GM23338 (cell line): ENCODE measurements at places on chromosomes 4 and X. TPM values are rescaled to one million over a fixed set of nuclear protein-coding genes. Genes with fewer than 3 reads are reported as not detected.
A peak's percentile ranks its signal among the peaks of the same experiment; 100 is the strongest.

DNA sequence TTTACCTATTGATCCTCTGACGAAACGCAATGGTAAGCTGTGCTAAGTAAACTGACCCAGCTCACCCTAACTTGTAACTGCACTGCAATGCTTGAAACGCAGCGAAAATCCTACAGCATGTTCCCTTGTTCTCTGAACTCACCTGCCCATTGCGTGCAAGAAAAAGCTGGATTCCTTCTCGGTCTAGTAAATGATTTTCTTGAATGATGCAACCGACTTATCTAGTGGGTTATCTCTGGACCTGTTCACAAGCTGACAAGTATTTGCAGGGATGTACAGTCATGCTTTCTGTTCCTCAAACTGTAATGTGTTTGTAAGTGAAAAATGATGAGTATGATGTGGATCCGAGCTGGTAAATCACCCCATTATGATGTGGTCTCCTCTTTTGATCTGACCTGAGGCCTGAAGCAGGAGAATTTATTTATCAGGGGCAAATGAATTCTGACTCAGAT, 140.1 kb downstream of the BTC start:
- H3K36me3 ChIP-seq: no peaks in the 10 kb centered on the region

GRCh38 chr4:169207436-169208089, 63.2 kb downstream of the SH3RF1 start:
- H3K36me3 ChIP-seq: no peaks in the 10 kb centered on the region
- peaks cover 20% of the 10 kb centered on the region for H3K4me1 ChIP-seq
- H3K27me3 ChIP-seq: no peaks in the 10 kb centered on the region
- no peak overlapping the region for H3K4me3 ChIP-seq
- no peak for DNase-seq

DNA sequence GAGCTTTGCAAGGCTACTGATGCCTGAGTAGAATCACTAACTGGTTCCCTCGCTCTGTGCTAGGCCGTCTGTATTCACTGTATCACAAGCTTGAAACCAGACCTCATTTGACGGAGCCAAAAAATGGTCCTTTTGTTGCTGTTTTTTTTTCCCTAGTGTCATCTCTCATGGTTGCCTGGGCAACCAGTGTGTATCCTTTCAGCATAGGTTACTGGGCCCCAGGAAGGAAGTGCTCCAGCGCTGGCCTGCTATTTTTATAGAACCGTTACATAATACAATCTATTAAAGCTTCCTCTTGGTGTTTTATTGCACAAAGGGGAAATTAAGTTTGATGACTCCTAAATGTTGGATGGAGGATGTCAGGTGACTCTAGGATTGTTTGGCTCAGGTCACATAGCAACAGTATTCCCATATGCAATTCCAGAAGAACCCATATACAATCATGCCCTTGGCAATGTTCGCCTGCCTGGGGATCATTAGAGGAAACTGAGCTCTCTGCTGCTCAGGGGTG, 220.4 kb downstream of the SPRY1 start:
- no peaks in the 10 kb centered on the region for H3K36me3 ChIP-seq
- peaks cover 9% of the 10 kb centered on the region; the same call in 1 of the 2 replicates for H3K4me1 ChIP-seq
- no peaks in the 10 kb centered on the region for H3K27me3 ChIP-seq
- no peak overlapping the region for H3K4me3 ChIP-seq
- no peak overlapping the region for H3K27ac ChIP-seq

GRCh38 chr4:128512161-128512560, 224.5 kb upstream of the PGRMC2 start:
- H3K36me3 ChIP-seq: no peaks in the 10 kb centered on the region
- H3K4me3 ChIP-seq: no peak overlapping the region
- H3K27ac ChIP-seq: no peak overlapping the region
- no peak for DNase-seq

DNA sequence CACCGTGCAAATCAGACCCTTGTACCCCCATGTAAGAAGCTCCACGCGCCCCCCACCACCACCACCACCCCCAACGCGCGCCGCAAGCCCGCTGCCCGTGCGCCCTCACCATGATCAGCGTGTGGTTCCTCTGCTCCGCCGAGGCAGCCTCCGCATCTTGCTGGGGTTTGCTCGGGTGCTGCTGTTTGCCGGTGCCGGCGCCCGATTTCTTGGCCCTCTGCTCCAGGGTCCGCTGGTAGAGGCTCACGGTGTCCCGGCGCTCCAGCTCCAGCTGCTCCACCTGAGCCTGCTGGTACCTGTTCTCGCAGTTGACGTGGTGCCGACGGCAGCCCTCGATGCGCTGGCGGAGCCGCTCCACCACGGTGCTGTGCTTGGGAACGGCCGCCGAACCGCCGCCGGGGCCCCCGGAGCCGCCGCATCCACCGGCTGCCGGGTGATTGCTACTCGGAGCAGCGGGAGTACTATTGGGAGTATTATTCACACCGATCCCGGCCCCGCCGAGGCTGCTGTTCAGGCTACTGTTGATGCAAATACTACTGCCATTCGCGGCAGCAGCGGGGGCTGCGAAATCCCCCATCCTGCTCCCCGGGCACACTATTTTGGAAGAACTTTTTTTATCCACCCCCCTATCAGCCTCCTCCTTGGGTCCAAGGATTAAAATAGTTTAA, 1.1 kb downstream of the MAML3 start:
- H3K27ac ChIP-seq: no peak overlapping the region
- H3K36me3 ChIP-seq: no peaks in the 10 kb centered on the region

GRCh38 chrX:132365490-132365889, 123.3 kb downstream of the MBNL3 start:
- H3K27me3 ChIP-seq: peaks cover 76% of the 10 kb centered on the region
- H3K27ac ChIP-seq: no peak overlapping the region
- no peaks in the 10 kb centered on the region for H3K36me3 ChIP-seq
- peaks cover 15% of the 10 kb centered on the region for H3K4me1 ChIP-seq

DNA sequence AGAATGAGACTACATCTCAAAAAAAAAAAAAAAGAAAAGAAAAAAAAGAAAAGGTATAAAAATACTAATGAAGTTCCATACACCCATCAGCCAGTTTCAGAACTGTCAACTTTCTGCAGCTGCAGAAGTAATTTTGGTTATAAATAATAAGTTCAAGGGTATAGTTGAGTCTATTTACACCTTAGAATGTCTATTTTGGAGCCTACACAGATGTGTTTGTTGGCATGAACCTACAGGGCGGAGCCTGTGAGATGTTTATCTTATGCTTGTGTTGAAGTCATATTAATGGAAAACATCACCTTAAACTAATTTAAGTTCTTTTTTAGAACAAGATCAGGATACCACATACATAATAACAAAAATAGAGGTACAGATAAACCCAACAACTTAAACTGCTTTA, 85.8 kb downstream of the RAPGEF2 start:
- no peaks in the 10 kb centered on the region for H3K36me3 ChIP-seq
- H3K27me3 ChIP-seq: no peaks in the 10 kb centered on the region
- H3K27ac ChIP-seq: no peak overlapping the region
- DNase-seq: no peak

GRCh38 chr4:114378305-114378903, 220.2 kb upstream of the UGT8 start:
- no peak overlapping the region for H3K27ac ChIP-seq
- no peaks in the 10 kb centered on the region for H3K4me1 ChIP-seq
- H3K36me3 ChIP-seq: no peaks in the 10 kb centered on the region
- no peak for DNase-seq
- H3K27me3 ChIP-seq: no peaks in the 10 kb centered on the region
- H3K4me3 ChIP-seq: no peak overlapping the region

GRCh38 chrX:114710571-114710970, 126.7 kb downstream of the HTR2C start:
- no peak overlapping the region for H3K4me3 ChIP-seq
- DNase-seq: no peak
- 0 out of 2 replicates have a peak, but pooled peaks cover 2% of the 10 kb centered on the region for H3K4me1 ChIP-seq
- H3K36me3 ChIP-seq: no peaks in the 10 kb centered on the region
- H3K27me3 ChIP-seq: no peaks in the 10 kb centered on the region

DNA sequence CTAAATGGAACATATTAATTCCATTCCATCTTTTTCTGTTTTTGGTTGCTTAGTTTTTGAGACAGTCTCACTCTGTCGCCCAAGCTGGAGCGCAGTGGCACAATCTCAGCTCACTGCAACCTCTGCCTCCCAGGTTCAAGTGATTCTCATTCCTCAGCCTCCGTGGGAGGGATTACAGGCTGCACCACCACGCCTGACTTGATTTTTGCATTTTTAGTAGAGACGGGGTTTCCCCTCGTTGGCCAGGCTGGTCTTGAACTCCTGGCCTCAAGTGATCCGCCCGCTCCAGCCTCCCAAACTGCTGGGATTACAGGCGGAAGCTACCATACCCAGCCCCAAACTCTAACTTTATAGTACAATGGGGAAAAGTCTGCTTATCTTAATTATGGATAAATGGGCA, 11.2 kb downstream of the HNRNPD start:
- H3K27ac ChIP-seq: no peak overlapping the region
- peaks cover 8% of the 10 kb centered on the region for H3K4me1 ChIP-seq
- H3K27me3 ChIP-seq: no peaks in the 10 kb centered on the region
- DNase-seq: no peak
- H3K36me3 ChIP-seq: peaks cover 25% of the 10 kb centered on the region

- peak overlapping the region; percentile 85 for H3K4me3 ChIP-seq
- H3K27ac ChIP-seq: no peak overlapping the region
- H3K4me1 ChIP-seq: peaks cover 9% of the 10 kb centered on the region
These were observed 793 bp upstream of the DCUN1D4 start for GRCh38 chr4:51842167-51842553.

GRCh38 chrX:581720-582298, 48.8 kb upstream of the SHOX start:
- no peak for DNase-seq
- no peak overlapping the region for H3K4me3 ChIP-seq
- H3K27ac ChIP-seq: no peak overlapping the region
- H3K4me1 ChIP-seq: no peaks in the 10 kb centered on the region
- no peaks in the 10 kb centered on the region for H3K27me3 ChIP-seq
- no peaks in the 10 kb centered on the region for H3K36me3 ChIP-seq

DNA sequence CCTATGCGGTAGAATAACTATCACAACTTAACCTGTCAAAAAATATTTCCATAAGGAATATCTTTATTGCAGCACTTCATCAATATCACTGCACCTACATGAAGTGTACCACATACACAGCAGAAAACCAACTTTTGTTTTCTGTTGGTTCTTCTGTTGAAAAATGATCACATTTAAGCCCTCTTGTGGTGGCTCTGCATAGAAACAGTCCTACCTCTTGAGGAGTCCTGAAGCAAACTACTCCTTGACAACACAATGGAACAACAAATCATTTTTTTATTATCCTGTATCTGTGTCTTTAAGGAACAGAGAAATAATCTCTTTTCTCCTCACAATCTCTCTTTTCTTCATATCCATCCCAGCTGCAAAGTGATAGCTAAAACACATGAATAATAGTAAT, 39.8 kb upstream of the ATOH1 start:
- H3K4me1 ChIP-seq: peaks cover 6% of the 10 kb centered on the region; the same call in 1 of the 2 replicates
- no peaks in the 10 kb centered on the region for H3K36me3 ChIP-seq
- H3K27me3 ChIP-seq: no peaks in the 10 kb centered on the region
- no peak overlapping the region for H3K4me3 ChIP-seq

The ING2 gene
- total RNA-seq: 18.5 and 21.5 TPM in 2 replicates

The EDNRA gene
- 4.5 and 5.0 TPM in 2 replicates for total RNA-seq

The CNKSR2 gene
- 40.9 and 49.5 TPM in 2 replicates for total RNA-seq

The TCEAL1 gene
- 5.8 and 10.9 TPM in 2 replicates for total RNA-seq

The CLIC2 gene
- total RNA-seq: 0.56 and 0.85 TPM in 2 replicates

The STARD8 gene
- 3.5 and 5.6 TPM in 2 replicates for total RNA-seq

The SLC25A4 gene
- 43.3 and 43.6 TPM in 2 replicates for total RNA-seq

The POU3F4 gene
- total RNA-seq: 0.62 and 1.1 TPM in 2 replicates

The EXOC1L gene
- not detected in 2 replicates for total RNA-seq
